ENCODE measurements at places on chromosomes 2 and 18.
A peak's percentile ranks its signal among the peaks of the same experiment; 100 is the strongest.

DNA sequence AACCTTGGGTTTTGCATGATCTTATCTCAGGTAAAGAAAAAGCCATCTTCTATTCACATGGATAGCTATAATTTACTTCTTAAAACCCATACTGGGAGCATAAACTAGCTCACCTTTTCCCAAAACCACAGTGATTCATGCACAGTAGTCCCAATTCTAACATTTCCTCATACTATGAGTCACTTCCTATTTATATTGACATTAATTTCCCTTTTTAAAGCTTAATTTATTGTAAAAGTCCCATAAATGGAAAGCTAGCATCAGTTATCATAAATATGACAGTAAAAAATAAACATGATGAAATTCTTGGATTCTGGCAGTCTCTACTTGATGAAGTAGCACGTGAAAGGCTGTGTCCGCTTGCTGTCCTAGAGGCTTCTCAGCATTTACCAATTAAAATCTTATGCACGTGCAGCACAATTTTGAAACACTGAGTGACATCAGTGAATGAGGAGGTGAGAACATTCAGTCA lies 180.1 kb downstream of the CDH2 start:
- DNase-seq, result no peak

GRCh38 chr2:217928324-217929181 lies 74.2 kb downstream of the TNS1 start:
- DNase-seq, result no peak

GRCh38 chr2:60400462-60401246 lies 152.8 kb downstream of the BCL11A start:
- no peak for DNase-seq

DNA sequence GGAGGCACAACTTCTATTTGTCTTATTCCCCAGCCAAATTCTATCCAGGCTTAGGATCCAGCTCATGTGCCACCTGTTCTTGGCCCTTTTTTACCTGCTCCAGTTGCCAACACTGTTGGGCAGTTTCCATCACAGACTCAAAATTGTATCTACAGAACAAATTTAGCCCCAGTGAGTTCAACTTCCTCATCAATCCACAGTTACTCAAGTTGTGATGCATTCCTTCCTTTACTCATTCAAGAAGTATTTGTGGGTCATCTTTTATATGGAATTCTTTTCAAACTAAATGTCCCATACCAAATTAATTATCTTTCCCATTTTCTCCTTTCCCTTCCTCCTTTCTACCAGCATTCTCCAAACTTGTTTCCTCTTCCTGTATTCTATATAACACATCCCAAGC lies 12.7 kb upstream of the DDX18 start:
- no peak for DNase-seq

- DNase-seq, result no peak
Measured at GRCh38 chr18:79491081-79491551, 95.4 kb downstream of the NFATC1 start.

DNA sequence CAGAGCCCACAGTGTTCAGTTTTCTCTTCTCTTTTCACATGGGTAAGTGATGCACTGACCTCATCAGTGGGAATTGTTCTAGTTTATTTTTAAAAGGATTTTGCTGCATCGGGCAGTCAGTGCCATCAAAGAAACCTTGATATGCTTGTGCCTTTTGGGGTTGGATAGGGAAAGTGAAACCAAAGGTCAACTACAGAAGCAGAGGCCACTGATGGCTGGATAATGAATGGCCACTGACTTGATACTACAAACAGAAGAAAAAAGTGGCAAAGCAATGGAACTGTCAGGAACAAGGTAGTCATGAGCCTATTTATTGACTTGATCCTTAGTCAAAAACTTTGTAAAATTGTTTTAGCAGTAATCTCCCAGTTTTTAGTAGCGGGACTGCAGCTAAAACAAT lies 636.3 kb upstream of the ZEB2 start:
- no peak for DNase-seq

GRCh38 chr2:230602562-230603230 lies 109.9 kb upstream of the CAB39 start:
- peak; percentile 54 for DNase-seq

DNA sequence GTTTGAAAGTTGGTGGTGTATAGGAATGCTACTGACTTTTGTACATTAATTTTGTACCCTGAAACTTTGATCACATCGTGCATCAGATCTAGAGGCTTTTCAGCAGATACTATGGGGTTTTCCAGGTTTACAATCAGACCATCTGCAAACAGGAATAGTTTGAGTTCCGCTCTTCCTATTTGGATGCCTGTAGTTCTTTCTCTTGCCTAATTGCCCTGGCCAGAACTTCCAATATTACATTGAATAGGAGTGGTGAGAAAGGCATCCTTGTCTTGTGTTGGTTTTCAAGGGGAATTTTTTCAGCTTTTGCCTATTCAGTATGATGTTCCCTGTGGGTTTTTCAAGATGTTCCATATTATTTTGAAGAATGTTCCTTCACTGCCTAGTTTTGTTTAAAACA lies 633.5 kb downstream of the KCNJ3 start:
- no peak for DNase-seq

DNA sequence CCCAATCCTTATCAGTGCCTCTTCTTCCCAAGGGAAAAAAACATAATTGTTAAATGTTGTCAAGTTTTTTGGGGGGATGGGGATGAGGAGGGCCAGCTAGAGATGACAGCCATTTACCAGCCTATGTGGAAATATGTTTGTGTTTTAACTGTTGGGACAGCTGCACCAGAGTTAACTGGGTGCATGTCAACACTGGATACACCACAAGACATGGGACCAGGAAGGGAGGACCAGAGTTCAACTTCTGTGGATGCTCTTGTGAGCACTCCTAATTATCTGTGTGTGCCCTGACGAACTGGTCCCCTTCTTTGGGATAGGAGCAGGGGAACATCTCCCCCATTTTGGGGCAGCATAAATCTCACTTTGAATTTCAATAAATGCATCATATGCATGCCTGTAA lies 66.1 kb upstream of the FZD5 start:
- no peak for DNase-seq

- DNase-seq, result no peak
Measured at GRCh38 chr18:13811993-13812392, 12.0 kb upstream of the MC5R start.
